Effector memory CD8-positive, alpha-beta T cell (primary cell): ENCODE measurements at places on chromosomes 11 and 22.

- no peak for DNase-seq
These were observed 224.5 kb downstream of the BUD13 start for GRCh38 chr11:116548256-116548655.

DNA sequence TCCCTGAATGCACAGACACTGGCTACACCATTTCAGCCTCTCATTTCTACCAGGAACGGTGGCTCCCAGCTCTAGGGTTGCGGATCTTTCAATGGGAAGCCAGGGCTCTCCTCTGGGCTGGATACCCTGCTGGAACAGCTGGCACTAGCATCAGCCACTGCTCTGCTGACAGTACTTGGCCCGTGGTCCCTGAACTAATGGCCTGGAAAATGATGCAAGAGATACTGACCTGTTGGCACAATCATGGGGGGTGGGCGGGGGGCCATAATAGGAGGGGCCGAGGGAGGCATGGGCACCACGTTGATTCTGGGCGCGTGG is 10.7 kb upstream of the TBC1D10A start:
- DNase-seq: no peak

GRCh38 chr11:62120431-62120830 is 3.4 kb upstream of the INCENP start:
- no peak for DNase-seq

GRCh38 chr22:18056161-18056666 is 21.6 kb upstream of the PEX26 start:
- DNase-seq: no peak

DNA sequence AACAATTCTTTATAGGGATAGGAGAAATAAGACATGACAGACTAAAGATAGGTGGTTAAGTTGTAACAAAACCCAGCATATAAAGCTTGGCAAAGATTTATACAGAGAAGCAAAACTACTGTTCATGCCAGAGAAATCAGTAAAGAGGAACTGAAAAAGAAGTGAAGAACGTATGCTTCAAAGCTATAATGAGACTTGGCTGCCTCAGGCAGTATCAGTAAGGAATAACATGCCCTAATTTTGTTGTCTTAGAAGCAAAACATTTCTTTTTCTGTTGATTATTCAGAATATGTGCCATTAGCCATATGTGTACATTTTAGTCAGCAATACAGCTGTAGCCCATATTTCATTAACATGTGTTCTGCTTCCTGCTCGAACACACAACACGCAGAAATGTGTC is 403.2 kb downstream of the NELL1 start:
- DNase-seq: no peak

- no peak for DNase-seq
These were observed 44.9 kb downstream of the CPT1A start for GRCh38 chr11:68796801-68797200.

DNA sequence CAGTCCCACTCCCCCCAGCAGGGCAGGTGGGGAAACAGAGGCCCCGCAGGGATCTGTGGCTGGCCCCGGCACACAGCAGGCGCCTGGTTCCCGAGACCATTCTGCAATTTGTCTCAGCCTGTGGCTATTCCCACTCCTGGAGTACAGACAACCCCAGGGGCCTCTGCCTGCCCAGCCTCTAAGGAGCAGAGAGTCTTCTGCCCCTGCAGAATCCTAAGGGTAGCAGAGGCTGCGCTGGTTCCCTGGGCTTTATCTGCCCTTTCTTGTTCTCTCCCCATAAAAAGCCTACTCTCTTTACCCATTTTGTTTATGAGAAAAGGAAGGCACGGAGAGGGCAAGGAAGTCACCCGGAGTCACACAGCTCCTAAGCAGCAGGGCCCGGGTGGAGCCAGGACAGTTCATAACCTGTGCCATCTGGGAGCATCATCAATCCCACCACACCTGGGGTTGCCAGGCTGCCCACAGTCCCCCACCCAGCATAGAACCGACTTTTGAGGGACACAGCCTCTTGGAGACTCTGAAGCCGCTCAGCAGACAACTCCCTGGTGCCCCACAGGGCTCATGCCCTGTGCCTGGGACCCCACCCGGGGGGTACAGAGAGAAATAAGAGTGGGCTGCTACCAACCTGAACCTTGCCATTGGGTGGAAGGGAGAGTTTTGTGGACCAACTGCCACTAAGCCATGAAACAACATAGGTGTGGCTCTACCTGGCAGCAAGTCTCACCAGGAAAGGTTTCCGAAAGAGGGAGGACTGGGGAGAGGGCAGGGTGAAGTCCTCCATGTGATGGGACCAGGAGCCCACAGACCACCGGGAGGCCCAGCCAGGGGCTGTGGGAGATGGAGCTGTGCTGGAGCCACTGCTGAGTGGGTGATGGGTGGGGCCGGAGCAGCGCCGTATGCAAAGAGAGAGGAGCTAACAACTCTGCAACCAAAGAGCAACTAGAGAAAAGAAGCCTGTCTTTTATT is 17.2 kb upstream of the LINC01488 start:
- no peak for DNase-seq

- no peak for DNase-seq
These were observed 19.0 kb downstream of the POLD3 start for GRCh38 chr11:74611369-74611861.

GRCh38 chr11:316031-316701 is 2.3 kb downstream of the IFITM1 start:
- peak; percentile 46 for DNase-seq

GRCh38 chr11:2769409-2770095 is 69.8 kb upstream of the KCNQ1OT1 start:
- DNase-seq: no peak

DNA sequence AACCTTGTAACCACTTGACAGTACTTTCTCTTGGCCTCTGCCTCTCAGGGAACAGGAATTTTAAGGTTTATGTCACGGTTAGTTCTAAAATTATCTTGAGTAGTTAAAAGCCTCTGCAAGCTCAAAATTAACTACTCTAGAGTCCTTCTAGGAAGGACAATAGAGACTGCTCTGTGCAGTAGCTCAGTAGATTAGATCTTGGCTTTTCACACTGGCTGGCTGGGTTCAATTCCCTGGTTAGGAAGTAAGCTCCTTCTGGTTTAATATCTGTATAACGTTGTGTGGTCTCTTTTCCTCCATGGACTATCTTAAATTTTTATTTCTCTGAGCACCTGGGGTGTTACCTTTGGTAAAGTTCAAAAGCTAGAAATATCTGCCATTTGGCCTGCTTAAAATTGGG is 109.2 kb downstream of the AASDHPPT start:
- DNase-seq: no peak

DNA sequence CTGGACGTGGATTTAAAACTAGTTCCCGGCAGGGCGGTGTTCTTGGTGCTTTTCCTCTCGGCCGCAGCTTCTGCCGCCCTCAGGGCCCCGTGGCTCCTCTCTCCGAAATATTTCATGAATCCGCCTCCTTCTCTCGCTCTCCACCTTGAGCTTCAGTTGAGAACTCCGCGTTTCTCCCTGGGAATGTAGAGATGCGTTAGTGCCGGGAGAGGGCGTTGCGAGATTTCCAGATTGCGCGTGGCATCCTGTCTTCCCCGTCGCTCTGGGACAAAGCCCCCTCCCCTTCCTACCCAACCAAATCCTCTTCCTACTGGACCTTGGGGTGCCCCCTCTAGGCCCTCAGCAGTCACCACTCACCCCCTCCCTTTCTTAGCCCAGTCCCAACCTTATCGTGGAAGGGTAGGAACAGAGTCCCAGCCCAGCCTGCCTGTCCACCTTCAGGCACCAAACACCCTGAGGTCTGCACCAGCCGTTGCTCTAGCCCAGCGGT is 15.5 kb upstream of the RAC2 start:
- DNase-seq: no peak

DNA sequence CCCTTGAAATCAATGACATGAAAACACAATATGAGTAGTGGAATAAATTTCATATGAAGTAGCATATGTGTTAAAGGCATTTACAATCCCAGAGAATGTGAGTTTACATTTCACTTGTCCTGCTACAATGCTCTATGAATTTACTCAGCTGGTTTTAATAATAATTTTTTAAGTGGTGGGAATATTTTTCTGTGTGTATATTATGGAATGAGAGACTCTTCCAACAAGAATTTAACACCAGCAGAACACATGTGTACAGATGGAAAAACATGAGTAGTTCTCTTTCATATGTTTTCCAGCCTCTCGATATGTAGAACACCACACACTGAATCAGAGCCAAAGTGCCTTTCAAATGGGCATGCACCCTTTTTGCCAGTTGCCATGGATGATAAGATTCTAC is 170.4 kb downstream of the MAML2 start:
- DNase-seq: no peak

- DNase-seq: no peak
These were observed 22.3 kb upstream of the TMEM191C start for GRCh38 chr22:21444701-21445436.

DNA sequence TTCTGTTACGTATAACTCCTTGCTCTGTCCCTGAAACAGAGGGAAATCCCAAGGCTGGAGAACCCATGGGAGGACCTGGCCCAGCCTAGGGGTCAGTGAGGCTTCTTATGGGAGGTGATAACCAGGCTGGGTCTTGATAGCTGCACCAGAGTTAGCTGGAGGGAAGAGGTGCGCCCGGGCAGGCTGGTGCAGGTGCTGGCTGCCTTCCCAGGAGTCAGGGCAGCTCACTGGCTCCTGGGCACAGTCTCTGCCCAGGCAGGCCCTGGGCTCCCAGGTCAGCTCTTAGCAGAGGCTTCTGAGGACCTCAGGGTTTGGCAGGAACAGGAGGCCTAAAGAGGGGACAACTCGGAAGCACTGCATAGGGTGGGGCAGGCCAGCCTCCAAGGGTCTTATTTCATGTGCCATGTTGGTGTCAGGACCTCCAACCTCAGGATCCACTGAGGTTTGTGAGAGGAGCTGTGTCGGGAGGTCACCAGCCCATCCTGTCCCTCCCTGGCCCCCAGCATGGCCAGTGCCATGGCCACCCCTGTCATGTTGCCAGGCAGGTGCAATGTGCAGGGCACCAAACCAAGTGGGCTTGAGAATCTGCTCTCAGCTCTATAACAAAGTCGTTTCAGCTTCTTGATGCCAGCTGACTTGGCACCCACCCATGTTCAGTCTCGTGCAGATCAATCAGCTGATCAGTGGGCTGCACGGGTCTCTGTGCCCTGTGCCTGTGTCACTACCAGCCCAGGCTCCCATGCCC is 20.5 kb upstream of the CELSR1 start:
- no peak for DNase-seq

- DNase-seq: no peak
These were observed 8.2 kb upstream of the MUC5AC start for GRCh38 chr11:1149545-1149944.

DNA sequence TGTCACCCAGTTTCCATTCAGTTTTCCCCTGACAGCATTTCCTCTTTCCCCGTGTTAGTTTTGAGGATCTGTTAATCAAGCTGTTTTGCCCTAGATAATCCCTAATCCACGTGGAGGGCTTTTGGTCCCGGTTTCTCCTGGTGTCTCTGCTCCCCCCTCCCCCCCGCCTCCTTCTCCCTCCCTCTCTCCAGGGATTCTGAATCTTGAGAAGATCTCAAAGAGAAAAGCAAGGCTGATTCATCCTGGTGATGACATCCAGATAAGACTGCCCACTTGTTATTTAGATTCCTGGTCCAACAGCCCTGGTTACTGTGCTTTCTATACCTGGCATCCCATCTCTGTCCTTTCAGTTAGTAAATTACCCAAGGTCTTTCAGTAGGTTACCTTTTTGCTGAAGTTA is 59.4 kb downstream of the KCNA4 start:
- DNase-seq: no peak

GRCh38 chr22:29870574-29870973 is 12.4 kb upstream of the MTMR3 start:
- no peak for DNase-seq

DNA sequence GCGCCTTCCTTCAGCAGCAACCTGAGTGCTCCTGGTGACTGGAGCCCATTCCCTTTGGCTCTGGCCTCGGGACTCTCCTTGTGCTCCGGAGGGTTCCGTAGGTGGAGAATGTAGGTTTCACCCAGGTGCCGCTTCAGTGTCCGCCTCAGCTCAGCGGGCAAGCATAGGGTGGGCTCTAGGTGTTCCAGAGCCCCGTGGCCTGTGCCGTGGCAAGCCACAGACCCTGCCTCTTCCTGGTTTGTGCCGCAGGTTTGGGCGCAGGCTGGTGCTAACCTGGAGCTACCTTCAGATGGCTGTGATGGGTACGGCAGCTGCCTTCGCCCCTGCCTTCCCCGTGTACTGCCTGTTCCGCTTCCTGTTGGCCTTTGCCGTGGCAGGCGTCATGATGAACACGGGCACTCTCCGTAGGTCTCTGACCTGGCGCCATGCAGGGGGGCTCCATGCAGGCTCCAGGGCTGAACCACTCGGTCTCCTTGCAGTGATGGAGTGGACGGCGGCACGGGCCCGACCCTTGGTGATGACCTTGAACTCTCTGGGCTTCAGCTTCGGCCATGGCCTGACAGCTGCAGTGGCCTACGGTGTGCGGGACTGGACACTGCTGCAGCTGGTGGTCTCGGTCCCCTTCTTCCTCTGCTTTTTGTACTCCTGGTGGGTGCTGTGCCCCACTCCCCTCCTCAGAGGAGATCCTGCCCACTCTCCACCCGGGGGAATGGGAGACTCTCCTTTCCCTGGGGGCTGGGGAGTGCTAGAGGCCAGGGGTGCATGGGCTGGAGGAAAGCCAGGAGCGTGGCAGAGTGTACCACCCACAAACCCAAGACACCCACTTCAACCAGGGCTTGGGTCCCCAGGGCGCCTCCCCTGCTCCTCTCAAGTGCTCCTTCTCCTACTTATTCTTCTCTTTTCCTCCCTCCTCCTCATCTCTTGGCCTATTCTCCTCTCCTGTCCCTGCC is 2.4 kb downstream of the SLC22A12 start:
- no peak for DNase-seq

GRCh38 chr11:875769-876301 is 33.2 kb downstream of the TSPAN4 start:
- DNase-seq: no peak

DNA sequence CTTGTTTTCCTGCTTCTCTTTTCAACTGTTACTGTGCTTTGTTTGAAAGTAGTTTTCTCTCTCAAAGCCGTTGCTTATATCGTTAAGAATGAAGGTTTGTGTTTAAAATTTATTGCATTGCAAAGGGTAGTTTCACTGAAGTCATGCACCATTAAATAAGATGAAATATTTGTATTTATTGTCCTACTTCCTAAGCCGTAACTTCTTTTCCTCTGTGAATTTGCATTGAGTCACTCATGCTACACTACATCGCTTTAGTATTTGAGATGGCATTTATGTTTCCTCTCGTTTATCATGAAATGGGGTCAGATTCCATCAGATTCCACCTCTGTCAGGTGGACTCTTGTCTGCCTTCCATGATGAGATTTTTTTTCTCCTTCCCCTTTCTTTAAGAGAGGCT is 65.8 kb upstream of the RASSF10 start:
- no peak for DNase-seq

- DNase-seq: no peak
These were observed 18.1 kb upstream of the HSPA8 start for GRCh38 chr11:123080015-123080414.
